ENCODE measurements at places on chromosomes 2 and 18. TPM values are rescaled to one million over a fixed set of nuclear protein-coding genes. Genes with fewer than 3 reads are reported as not detected.

BUB1 gene
- 103 TPM for total RNA-seq

EDAR gene
- total RNA-seq: not detected

KCNS3 gene
- not detected for total RNA-seq

UGT1A4 gene
- total RNA-seq: not detected

BZW1 gene
- total RNA-seq: 422 TPM

C2orf78 gene
- total RNA-seq: not detected

MSTN gene
- not detected for total RNA-seq

SLC4A5 gene
- 1.2 TPM for total RNA-seq

MXD1 gene
- total RNA-seq: 27.6 TPM

FAM124B gene
- 0.78 TPM for total RNA-seq

SCN3A gene
- total RNA-seq: not detected

RAB6C gene
- total RNA-seq: not detected

ASTL gene
- total RNA-seq: 0.92 TPM

LYPD6B gene
- not detected for total RNA-seq

KYNU gene
- not detected for total RNA-seq

CAPN13 gene
- not detected for total RNA-seq

CLEC4F gene
- 8.9 TPM for total RNA-seq

AMER3 gene
- not detected for total RNA-seq

CXCR1 gene
- not detected for total RNA-seq

PXDN gene
- total RNA-seq: 3.6 TPM

CTIF gene
- total RNA-seq: 13.0 TPM

GAREM2 gene
- total RNA-seq: 4.1 TPM

UGT1A3 gene
- not detected for total RNA-seq

C2orf72 gene
- total RNA-seq: 2.2 TPM

AOX1 gene
- total RNA-seq: 0.17 TPM

RUFY4 gene
- 0.86 TPM for total RNA-seq

MALL gene
- total RNA-seq: not detected

CFAP221 gene
- not detected for total RNA-seq

SNORC gene
- 1.5 TPM for total RNA-seq

ACMSD gene
- not detected for total RNA-seq

CREG2 gene
- total RNA-seq: not detected

IL1R1 gene
- 0.19 TPM for total RNA-seq

SPR gene
- 3.4 TPM for total RNA-seq

SLC4A3 gene
- not detected for total RNA-seq

IRS1 gene
- 0.21 TPM for total RNA-seq

MEP1B gene
- total RNA-seq: 0.20 TPM

APCDD1 gene
- total RNA-seq: not detected

RNASEH1 gene
- total RNA-seq: 24.7 TPM

DNAH7 gene
- total RNA-seq: 0.02 TPM

MROH2A gene
- not detected for total RNA-seq

TGFA gene
- 0.86 TPM for total RNA-seq

MTERF4 gene
- total RNA-seq: 38.1 TPM

GKN1 gene
- total RNA-seq: not detected

DSG2 gene
- 0.14 TPM for total RNA-seq

TUBA4B gene
- total RNA-seq: not detected

NTSR2 gene
- not detected for total RNA-seq

CPLX4 gene
- total RNA-seq: not detected

REG3A gene
- not detected for total RNA-seq

RASGRP3 gene
- 1.5 TPM for total RNA-seq

SPDYA gene
- 2.6 TPM for total RNA-seq

LGALSL gene
- total RNA-seq: 0.50 TPM

LIPG gene
- total RNA-seq: 0.19 TPM

TUBB6 gene
- 3.7 TPM for total RNA-seq

Data from natural killer cell treated with Interleukin-12 subunit alpha and Interleukin-12 subunit beta and Interleukin-15 and Interleukin-18, amount 100 ng/mL, for 72 hours (primary cell).